ENCODE measurements at places on chromosomes 7 and 10.

- H3K27ac ChIP-seq: no peak overlapping the region
- DNase-seq: no peak
- no peaks in the 10 kb centered on the region for H3K36me3 ChIP-seq
- H3K27me3 ChIP-seq: no peaks in the 10 kb centered on the region
- no peak overlapping the region for H3K4me3 ChIP-seq
These were observed 30.9 kb upstream of the DKK1 start for GRCh38 chr10:52283174-52283573.

DNA sequence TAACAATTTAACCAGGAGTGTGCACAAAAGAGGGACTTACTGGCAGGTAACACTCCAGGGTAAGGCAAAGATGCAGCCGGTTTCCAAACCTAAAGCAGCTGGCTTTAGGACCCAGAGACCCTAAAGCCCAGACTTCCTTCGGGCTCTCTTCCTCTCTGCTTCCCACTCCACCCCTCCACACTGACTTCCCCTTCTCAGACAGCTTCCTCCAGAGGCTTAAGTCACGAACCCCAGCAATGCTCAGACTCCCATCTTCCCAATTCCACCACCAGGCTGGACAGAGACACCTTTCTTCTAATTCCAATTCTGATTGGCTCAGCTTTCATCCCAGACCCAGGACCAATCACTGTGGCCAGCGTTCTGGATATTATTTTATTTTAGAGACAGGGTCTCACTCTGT is 24.8 kb downstream of the STYXL1 start:
- no peak overlapping the region for H3K27ac ChIP-seq
- H3K4me3 ChIP-seq: no peak overlapping the region
- peaks cover 22% of the 10 kb centered on the region for H3K36me3 ChIP-seq
- H3K27me3 ChIP-seq: no peaks in the 10 kb centered on the region
- DNase-seq: no peak
- H3K4me1 ChIP-seq: peaks cover 11% of the 10 kb centered on the region

- no peak overlapping the region for H3K4me3 ChIP-seq
- no peak for DNase-seq
- no peak overlapping the region for H3K27ac ChIP-seq
- peaks cover 2% of the 10 kb centered on the region for H3K4me1 ChIP-seq
These were observed 3.2 kb downstream of the BEND7 start for GRCh38 chr10:13525663-13526062.

DNA sequence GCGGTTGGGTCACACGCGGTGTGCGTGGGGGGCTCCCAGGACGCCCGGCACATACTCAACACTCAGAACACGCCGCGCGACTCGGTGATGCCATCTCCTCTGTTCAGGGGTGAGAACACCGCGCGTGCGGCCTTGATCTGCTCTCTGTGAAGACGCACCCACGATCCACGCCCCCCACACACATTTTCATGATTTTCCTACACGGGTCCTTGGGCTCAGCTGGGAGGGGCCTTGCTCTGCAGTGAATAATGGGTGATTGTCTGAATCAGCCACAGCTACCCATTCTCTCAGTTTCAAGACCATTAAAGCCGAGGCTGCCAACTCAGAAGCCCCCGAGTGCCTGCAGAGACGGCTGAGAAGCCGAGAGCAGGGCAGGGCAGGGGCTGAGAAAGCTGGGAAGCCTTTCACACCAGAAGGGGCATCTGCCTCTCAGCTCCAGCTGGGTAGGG is 54.3 kb upstream of the PDGFA start:
- no peak overlapping the region for H3K4me3 ChIP-seq
- H3K36me3 ChIP-seq: peaks cover 17% of the 10 kb centered on the region
- no peak overlapping the region for H3K27ac ChIP-seq
- no peak for DNase-seq
- no peaks in the 10 kb centered on the region for H3K4me1 ChIP-seq

DNA sequence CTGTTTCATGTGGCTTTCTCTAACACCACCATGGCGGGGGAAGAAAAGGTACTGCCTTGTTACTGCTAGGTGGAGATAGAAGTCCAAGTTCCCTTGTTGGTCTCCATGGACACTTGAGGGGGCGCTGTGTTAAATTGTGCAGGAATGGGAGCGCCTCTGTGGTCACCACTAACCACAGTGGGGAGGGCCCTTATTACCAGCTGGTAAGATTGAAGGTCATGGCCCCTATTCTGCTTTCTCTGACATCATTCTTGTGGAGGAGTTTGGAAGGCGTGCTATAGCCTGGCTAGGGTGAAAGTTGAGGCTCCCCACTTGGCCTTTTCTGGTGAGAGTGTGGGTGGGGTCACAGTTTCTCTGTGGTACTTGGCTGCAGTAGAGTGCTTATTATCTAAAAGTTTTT is 14.9 kb upstream of the MXI1 start:
- H3K36me3 ChIP-seq: no peaks in the 10 kb centered on the region
- DNase-seq: peak; percentile 46
- H3K27ac ChIP-seq: no peak overlapping the region
- H3K27me3 ChIP-seq: peaks cover 18% of the 10 kb centered on the region

- no peak for DNase-seq
- no peak overlapping the region for H3K27ac ChIP-seq
- peaks cover 42% of the 10 kb centered on the region for H3K36me3 ChIP-seq
- H3K4me3 ChIP-seq: no peak overlapping the region
- no peaks in the 10 kb centered on the region for H3K27me3 ChIP-seq
These were observed 122.7 kb upstream of the PDSS1 start for GRCh38 chr10:26574783-26575182.

- no peak overlapping the region for H3K4me3 ChIP-seq
- no peak for DNase-seq
- H3K4me1 ChIP-seq: peaks cover 9% of the 10 kb centered on the region
These were observed 418.9 kb downstream of the MDFIC start for GRCh38 chr7:115340828-115341227.

DNA sequence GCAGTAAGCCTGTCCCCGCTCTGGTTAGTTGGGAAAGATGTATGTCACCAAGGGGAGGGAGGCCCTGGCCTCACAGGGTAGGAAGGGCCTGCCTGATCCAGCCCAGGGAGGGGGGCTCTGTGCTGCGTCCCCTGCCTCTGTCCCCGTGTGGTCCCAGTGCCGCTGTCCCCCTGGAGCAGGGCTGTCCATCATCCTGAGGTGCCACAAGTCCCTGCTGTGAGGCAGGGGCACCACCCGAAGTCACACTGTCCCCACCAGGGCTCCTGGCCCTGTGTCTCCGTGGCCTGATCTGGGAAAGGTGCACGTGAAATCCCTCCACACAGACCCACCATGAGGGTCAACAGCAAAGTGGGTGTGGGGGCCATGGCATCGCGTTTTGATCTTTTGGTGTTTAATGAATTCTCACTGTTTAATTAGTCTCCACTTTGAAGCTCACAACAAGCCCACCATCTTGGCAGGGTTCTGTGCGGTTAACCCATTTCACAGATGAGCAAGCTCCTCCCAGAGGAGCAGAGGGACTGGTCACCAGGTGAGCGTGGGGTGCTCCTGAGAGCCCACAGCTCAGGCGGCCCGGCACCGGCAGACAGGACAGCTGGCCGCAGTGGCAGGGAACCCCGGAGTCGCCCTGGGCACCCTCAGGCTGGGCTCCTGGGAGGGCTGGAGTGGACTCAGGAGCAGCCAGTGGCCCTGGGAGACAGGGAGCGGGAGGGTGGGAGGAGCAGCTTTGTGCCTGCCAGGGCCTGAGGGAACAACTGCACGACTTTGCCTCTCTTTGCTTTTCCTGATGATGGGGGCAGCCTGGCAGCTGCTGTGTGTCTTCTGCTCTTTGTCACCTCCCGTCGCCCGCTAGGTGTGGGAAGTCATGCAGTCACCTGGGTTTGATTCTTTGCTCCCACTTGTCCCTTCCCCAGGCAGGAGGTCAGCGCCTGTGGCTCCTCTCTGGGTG is 12.0 kb upstream of the CRYGN start:
- peaks cover 7% of the 10 kb centered on the region for H3K4me1 ChIP-seq
- no peak overlapping the region for H3K27ac ChIP-seq
- H3K27me3 ChIP-seq: peaks cover 2% of the 10 kb centered on the region
- H3K4me3 ChIP-seq: no peak overlapping the region
- H3K36me3 ChIP-seq: no peaks in the 10 kb centered on the region

- peaks cover 7% of the 10 kb centered on the region for H3K27me3 ChIP-seq
- peaks cover 4% of the 10 kb centered on the region for H3K4me1 ChIP-seq
- no peak overlapping the region for H3K4me3 ChIP-seq
- DNase-seq: peak; percentile 17
- H3K27ac ChIP-seq: no peak overlapping the region
- H3K36me3 ChIP-seq: no peaks in the 10 kb centered on the region
These were observed 320.8 kb upstream of the NRP1 start for GRCh38 chr10:33655165-33655815.

DNA sequence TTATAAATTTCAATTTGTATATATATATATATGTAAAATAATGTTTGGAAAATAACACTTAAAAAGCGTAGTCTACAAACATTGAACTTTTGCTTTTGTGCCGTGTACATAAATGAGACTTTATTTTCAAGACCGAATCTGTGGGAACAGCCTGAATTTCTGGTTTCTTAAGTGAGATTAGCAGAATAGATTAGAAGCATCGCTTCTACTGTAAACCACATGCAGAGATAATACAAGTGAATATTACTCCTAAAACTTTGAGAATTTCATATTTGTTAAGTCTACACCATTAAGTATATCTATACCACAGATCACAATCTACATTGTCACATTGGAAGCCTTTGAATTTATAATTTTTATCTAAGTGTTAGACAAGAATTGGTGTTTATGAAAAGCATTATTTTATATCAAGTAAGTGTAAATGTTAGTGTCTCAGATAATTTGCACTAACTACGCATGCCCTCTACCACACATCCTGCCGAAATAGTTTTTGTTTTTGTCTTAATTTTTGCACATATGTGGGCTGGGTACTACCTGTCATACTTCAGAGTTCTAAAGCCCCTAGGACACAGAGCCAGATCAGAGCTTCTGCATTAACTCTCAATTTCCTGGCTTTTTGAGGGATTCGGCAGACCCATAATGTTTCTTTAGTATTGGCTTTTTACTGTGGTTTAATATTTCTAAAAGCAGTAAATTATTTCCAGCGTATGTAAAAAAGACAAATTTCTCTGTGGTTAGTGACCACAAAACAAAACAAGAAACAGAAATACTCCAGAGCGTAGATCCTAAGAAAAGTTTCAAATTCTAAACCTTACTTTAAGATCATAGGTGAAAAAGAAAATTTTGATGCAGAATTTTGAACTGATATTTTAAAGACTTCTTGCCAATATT is 20.0 kb downstream of the TWIST1 start:
- no peaks in the 10 kb centered on the region for H3K27me3 ChIP-seq
- H3K36me3 ChIP-seq: no peaks in the 10 kb centered on the region
- H3K4me3 ChIP-seq: no peak overlapping the region
- no peak for DNase-seq
- H3K27ac ChIP-seq: no peak overlapping the region
- H3K4me1 ChIP-seq: no peaks in the 10 kb centered on the region

DNA sequence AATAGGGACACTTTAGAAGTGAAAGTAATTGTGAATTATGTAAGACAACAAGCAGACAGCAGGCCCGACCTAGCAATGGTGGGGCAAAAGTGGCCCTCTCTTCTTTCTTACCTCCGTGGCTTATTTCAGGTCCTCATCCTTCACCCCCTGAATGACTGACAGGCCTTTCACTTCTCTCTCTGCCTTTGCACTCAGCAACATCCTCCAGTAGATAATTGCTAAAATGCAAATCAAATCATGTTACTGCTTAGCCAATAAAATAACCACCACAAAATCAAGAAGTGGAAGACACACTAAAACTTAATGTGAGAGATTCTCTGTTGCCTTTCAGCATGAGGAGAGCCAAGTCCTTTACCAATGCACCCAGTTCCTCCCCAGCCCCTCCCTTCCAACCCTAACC is 274.6 kb upstream of the ZNF32 start:
- DNase-seq: no peak
- no peak overlapping the region for H3K4me3 ChIP-seq
- peaks cover 5% of the 10 kb centered on the region for H3K27me3 ChIP-seq
- H3K4me1 ChIP-seq: no peaks in the 10 kb centered on the region
- no peak overlapping the region for H3K27ac ChIP-seq

Data from activated CD4-positive, alpha-beta memory T cell treated with anti-CD3 and anti-CD28 coated beads for 36 hours (primary cell).